ENCODE measurements at places on chromosomes 5 and 9.

GRCh38 chr5:152631221-152631620, 226.1 kb upstream of the NMUR2 start:
- DNase-seq = no peak

DNA sequence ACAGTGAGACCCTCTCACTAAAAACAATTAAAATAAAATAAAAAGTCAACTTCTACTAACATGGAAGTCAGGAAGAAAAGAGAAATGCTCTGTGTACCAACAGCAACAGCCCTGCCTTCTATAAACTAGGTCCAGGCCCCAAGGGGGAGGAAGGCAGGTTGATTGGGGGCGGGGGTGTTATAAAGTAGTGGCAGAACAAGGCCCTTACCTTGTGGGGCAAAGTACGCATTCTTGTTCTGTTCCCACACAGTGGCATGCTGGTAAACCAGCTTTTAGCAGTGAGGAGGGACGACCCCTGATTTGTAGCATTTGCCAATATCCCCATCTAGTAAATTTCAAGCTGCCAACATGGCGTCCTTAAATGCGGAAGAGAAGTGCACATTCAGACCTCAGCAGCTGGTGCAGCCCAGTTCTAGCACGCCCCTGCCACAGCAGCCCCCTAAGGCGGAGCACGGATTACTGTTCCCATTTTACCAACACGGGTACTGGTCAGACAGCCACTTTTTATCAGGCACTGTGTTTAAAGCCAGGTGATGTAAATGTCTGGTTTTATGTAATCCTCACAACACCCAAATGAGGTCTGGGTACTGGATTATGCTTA, 69.5 kb downstream of the GTF3C4 start:
- DNase-seq = no peak

DNA sequence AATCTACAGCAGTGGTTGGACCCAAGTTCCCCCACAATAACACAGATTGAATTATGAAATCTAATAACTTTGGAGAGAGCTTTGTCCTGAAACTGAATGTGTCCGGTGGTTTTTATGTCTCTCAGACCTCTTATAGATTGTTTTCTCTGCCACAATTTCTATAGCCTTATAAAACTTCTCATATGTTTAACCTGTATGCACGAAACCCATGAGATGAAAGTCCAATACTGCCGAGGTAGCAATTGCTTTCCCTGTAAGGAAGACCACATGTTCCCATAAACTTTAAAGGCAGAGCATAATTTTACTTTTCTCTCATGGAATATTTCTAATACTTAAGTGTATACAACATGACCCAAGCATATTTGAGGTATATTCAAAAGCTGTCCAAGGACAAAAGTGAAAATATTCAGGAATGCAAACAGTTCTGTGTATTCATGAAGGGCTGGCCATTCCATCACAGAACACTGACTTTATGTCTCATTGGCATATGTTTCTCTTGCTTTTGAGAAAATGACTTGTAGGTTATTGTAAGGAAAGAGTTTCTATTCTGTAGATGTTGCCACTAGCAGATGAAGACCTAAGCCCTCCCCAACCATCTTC, 94.4 kb upstream of the TLE4 start:
- DNase-seq = no peak

DNA sequence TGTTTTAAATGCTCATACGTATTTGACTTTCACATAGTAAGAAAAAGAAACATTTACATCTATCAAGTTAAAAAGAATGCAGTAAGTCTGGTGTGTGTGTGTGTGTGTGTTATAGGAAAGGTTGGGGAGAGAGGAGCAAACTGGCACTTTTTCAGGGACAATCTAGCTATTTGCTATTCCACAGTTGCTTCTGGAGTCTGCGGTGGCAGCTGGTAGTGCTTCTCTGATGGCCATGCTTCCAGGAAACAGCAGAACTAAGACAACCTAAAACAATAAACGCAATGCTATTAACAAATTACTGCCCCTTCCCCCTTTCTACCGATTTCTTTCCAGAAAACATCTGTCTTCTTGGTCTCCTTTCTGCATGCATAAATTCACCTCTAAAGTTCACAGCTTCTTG, 70.0 kb upstream of the CDH10 start:
- no peak for DNase-seq

DNA sequence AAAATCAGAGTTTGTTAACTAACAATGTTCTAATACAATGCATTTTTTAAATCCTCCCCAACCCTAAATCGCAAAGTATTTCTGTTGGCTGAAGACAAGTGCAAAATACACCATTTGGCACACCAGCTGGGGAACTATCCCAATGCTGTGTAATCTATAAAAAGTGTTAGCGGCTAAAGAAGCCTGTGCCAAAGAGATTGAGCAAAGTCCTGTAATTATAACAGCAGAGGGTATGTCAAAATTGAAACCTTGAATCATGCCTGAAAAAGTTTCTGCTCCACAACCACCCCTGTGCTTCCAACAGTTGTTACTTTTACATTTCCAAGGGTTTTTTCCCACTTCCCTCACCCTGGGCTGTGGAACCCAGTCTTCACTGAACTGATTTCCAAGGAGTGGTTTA, 83.1 kb upstream of the PLPP6 start:
- DNase-seq = no peak

- peak; percentile 30 for DNase-seq
These were observed 123.7 kb downstream of the INSYN2B start for GRCh38 chr5:169856571-169856970.

DNA sequence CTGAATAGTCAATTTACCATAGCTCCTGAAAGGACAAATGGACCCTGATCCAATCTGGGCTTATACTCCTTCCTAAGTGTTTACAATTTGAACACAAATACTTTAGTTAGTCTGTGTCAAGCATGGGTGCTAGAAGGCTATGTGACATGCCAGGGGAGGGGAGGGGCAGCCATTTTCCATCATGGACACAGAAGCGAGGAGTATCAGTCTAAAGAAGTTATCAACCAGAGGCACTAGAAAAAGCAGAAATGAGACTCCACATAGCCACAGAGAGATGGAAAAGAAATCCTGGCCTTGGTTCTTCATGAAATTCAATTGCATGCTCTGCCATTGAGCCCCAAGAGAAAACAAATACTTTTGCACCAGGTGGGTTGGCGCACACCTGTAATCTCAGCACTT, 61.8 kb downstream of the NR6A1 start:
- DNase-seq = no peak

DNA sequence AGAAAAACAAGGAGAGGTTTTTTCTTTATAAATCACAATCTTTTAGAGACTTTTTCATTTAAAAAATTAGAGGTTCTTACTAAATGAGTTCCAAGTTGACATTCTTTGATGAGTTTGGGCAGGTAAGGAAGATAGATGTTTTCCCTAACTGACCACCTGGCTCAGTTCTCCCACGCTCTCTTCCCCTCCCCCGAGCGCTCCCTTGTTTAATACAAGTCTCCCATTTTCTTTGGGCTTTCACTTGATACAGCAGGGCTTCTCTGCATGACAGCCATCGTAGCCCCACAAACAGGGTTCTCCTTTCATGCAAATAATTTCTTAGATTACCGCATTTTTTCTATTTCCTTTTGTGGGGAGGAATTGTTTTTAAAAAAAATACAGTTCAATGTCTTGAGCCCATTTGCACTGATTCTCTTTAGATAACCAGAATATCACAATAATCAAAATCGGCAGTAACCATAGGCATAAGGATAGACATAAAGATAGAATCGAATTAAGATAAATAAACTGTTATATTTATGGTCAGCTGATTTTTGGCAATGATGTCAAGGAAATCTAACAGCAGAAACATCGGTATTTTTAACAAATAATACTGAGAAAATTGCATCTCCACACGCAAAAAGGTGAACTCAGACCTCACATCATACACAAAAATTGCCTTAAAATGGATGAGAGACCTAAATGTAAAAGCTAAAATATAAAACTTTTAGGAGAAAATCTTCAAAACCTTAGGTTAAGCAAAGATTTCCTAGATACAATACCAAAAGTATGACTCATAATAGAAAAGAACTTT, 325.4 kb downstream of the PIK3R1 start:
- DNase-seq = no peak

DNA sequence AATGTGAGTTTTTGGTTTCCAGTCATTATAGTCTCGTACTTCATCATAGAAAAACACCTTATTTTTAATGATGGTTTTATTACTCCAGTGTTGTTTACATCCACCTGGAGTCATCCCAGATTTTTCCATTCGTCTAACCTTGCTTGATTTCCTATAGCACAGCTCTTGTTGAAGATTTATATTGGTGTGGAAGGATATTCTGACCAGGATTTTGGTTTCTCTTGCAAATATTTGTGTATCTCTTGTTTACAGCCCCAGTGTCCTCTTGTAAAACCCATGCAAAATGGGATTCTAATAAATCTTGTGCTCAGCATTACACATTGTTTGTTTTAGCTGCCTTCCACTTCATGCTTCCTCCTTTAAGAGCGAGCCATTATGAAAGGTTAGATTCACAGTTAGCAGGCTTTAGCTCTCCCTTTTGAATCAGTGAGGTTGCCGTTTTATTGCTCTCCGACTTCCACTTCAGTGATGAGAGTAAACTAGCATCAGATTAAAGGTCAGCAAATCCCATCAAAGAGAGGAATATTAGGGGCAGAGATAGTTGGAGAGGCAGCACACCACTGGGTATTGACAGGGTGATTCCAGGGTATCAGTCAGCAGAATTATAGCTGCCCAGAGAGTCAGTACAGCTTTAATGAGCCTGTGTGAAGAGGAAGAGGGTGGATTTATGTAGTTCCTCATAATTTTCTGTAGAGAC, 157.1 kb downstream of the PBX3 start:
- DNase-seq = peak; percentile 44

- DNase-seq = peak; percentile 1
These were observed 585.1 kb downstream of the DNAH5 start for GRCh38 chr5:13359344-13359743.

DNA sequence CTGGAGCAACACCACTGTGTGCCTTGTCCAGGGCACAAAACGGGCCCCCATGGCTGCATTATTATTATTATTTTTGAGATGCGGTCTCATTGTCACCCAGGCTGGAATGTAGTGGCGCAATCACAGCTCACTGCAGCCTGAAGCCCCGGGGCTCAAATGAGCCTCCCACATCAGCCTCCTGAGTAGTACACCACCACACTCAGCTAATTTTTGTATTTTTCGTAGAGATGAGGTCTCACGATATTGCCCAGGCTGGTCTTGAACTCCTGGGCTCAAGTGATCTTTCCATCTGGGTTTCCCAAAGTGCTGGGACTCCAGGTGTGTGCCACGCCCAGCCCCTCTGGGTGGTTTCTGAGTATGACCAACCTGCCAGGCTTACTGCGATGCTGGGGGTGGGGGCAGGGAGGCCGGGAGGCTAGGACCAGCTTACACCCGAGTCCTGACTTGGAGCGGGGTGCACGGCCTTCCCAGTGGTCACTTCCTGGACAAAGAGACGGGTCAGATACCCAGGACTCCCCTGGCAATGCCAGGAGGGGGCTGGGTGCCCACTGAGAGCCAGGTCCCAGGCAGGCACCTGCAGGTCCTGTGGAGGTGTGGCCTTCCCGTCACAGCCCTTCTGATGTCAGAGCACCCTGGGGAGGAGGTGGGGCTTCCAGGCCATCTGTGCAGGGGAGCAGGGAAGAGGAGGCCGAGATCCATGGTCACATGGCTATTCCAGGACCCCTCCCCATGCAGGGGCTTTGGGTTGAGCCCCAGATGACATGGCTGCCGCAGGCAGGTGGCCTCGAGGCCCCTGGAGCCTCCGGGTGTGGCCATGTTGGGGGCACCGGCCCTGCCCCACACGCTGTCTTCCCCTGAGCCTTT, 8.3 kb upstream of the NRARP start:
- DNase-seq = no peak

Data from endothelial cell of umbilical vein (primary cell).